NB4 (cell line): ENCODE measurements at places on chromosomes 16 and 17.
A peak's percentile ranks its signal among the peaks of the same experiment; 100 is the strongest.

- DNase-seq = no peak
These were observed 782.7 kb upstream of the KIF2B start for GRCh38 chr17:53039981-53040380.

- peak; percentile 55 for DNase-seq
These were observed 14.2 kb upstream of the HAPSTR1 start for GRCh38 chr16:9077091-9077809.

DNA sequence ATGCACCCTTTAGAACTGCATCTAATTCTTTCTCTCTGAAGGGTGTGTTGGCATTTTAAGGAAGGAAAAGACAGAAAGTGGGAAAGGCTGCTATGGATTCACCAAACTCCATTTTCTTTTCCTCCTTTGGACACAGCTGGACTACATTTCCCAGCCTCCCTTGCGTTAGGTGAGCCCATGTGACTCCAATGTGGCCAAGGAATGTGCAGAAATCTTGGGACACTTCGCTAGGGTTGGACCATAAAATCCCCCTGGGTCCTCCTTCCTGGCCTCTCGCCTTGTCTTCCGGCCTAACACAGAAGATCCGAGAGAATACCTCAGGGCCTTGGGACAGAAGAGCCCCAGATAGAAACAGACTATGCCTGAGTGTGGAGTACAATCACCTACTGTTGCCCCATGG, 56.3 kb downstream of the ABCC12 start:
- no peak for DNase-seq

- DNase-seq = no peak
These were observed 97.4 kb upstream of the CIBAR2 start for GRCh38 chr16:85209526-85210121.

DNA sequence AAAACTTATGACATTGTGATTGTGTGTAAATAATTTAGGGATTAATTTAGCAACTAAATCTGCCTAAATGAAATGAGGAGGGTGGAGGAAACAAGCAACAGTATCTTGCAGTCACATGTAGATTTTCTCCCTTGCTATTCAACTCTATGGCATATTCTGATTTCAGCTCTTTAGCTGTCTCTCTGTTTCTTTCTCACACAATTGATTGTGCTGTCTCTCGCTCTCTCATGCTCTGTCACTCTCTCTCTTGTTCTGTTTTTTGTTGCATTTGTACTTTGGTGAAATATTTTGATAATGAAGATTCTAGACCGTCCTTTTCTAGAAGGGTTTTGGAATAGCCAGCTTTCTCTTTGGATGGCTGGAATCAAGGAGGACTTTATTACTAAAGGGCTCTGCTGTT, 70.6 kb downstream of the BCAS3 start:
- no peak for DNase-seq

DNA sequence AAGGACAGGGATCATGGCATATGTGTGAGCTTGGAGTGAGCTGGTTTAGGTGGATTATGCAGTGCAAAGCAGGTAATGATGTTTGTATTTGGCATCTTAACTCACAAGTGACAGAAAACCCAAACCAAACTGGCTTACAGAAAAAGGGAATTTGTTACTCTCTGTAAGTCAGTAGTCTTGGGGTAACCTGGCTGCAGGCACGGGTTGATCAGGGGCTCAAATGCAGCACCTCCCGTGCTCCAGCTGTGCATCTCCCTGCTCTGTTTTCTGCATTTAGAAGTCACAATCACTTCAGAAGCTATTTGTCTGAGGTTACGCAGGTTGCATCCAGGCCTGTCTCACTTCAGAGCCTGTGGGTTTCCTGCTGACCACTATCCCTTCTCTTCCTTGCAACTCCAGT, 354.3 kb downstream of the CPPED1 start:
- no peak for DNase-seq

DNA sequence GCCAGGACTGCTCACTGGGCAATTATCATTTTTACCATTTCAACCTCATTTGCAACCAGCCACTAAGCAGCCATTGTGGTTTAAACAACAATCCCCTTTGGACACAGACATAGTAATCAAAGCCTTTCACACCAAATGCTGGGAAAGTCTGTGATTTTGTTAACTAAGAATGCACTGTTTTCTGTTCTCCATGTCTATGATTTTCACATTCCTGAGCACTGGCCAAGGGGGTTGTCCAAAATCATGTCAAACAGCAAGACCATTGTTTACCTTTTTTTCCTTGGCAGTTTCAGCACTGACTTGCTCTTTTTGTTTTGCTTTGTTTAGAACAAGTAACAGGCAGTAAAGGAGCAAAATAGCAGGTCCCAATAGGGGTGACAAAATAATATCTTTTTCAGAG, 106.3 kb upstream of the SIAH1 start:
- no peak for DNase-seq

GRCh38 chr16:20784204-20784603, 20.4 kb downstream of the ACSM3 start:
- DNase-seq = no peak

DNA sequence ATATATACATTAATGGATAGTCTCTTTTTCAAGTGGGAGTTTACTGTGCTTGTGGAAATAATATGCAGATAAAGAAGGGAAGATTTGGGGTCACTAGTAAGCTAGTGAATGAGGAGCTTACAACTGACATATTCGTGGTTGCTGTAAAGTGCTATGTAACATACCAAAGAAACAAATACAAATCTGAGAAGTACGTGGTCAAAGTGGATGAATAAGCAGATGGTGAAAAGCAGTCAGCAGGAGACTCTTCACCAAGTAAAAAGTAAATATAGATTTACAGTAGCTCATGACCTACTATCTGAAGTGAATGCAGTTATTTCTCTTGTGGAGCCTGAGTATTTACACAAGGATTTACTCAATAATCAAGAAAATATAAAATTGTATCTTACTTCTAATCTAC, 136.6 kb upstream of the ELAC2 start:
- DNase-seq = no peak

GRCh38 chr16:67169642-67170167, 633 bp upstream of the NOL3 start:
- peak; percentile 60 for DNase-seq

DNA sequence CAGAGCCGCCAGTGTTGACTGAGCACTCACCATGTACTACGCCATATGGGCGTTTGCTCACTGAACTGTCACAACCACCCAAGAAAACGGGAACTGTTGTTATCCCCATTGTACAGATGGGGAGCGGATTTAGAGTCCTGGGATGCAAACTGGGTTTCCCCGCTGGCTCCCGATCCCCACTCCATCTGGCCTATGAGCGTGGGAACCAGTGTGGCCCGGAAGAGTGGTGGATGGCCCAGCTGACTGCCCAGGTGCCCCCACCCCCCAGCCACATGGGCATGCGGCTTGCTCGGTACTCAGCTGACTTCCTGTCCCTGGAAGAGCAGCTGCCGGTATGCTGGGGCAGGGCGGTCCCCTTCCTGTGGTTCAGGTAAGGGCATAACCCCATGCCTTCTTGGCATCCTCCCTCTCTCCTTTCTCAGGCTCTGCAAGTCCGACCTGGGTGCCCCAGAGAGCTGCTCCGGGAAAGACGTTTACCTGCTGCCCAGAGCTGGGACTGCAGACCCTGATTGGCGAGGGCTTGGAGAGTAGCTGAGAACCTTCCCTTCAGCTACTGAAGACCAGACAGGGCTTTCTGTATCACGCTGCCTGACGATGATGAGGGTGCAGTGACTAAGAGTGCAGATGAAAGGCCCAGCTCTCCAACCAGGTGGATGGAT, 16.2 kb downstream of the SOCS3 start:
- DNase-seq = peak; percentile 57

DNA sequence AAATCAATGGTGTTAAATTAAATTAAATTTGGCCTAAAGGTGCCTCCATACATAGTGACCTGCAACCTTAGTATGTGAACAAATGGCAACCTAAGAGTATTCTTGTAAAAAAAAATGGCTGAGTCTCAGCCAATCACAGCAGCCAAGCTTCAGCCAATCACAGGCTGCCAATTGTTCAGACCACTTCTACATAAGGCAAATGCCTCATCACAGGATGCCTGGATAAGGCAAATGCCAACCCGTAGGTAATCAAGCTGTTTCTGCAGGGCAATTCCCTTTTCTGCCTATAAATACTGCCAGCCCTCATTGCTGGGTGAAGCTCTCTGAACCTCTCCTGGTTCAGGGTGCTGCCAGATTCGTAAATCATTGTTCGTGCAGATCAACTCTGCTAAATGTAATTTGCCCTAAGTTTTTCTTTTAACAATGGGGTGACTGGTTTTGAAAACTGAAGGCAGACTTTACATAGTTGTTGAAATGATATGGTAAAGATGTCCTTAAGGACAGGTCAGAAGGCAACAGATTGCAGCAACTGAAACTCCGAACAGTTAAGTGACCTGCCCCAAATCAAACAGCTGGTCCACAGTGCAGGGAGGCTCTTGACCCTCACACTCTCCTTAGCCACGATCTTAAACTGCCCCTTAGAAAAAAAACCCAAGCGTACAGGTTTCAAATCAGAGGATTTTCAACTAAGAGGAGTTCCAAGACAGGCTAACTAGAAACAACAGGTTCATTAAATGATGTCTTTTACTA, 50.3 kb downstream of the N4BP1 start:
- DNase-seq = peak; percentile 40

- DNase-seq = no peak
These were observed 23.1 kb downstream of the MIS12 start for GRCh38 chr17:5509482-5509881.

DNA sequence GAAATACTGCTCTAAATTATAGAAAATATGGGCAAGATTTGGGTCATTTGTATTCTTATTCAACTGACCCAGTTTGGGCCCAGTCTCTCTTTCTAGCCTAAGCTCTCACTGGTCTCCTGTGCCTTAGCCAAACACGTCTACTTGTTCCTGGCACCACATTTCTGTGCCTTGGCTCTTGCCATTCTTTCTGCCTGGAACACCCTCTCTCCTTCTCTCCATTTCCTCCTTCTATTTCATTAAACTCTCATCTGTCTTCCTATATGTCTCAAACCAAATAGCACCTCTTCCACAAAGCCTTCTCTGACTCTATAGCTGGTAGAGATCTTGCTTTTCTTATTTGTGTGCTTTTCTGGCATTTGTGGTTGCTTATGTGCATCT, 37.7 kb upstream of the NUFIP2 start:
- no peak for DNase-seq

DNA sequence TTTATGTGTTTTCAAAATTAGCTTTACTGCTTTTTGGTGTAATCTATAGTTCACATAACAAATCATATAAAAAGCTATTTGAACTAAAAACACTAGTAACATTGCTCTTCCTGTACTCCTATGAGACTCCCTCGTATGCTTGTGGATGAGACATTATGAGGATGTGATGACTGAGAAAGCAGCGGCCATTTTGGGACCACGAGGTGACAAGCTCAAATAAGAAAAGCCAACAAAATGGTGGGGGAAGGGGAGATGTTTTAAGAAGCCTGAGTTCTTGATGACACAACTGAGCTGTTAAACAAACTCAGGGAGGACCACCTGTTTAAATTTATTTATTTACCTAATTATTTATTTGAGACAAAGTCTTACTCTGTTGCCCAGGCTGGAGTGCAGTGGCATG, 4.5 kb downstream of the CCL18 start:
- DNase-seq = peak; percentile 34

DNA sequence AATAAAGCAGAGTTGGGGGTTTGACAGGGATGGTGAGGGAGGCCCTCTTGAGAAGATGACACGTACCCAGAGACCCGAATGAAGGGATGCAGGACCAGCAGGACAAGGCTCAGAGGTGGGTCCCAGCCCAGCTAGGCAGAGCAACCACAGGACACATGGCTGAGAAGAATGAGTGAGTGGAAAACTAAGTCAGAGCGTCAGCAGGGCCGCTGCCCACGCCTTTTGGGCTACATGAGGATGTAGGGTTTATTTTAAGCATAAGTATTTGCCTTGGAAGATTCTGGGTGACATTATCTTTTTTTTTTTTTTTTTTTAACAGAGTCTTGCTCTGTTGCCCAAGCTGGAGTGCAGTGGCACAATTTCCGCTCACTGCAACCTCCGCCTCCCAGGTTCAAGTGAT, 176.0 kb downstream of the TMEM132E start:
- DNase-seq = no peak

GRCh38 chr17:35709874-35710273, 21.6 kb upstream of the RASL10B start:
- no peak for DNase-seq

DNA sequence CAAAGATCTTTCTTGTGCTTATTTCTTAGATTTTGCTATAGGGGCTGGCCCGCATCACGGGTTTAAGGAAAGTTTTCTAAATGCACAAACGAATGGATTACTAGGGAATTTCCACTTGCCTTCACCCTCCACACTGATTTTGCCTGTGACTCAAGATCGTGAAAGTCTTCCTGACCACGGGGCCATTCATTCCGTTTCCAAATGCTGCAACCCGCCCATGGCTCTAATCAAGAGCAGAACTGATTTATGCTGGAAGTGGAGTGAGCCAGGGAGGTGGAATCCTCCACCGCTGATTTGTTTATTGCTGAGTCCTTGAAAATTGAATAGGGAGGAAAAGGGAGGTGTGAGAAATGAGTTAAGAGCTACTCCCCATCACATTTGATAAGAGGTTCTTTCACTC, 52.4 kb downstream of the CA10 start:
- no peak for DNase-seq

DNA sequence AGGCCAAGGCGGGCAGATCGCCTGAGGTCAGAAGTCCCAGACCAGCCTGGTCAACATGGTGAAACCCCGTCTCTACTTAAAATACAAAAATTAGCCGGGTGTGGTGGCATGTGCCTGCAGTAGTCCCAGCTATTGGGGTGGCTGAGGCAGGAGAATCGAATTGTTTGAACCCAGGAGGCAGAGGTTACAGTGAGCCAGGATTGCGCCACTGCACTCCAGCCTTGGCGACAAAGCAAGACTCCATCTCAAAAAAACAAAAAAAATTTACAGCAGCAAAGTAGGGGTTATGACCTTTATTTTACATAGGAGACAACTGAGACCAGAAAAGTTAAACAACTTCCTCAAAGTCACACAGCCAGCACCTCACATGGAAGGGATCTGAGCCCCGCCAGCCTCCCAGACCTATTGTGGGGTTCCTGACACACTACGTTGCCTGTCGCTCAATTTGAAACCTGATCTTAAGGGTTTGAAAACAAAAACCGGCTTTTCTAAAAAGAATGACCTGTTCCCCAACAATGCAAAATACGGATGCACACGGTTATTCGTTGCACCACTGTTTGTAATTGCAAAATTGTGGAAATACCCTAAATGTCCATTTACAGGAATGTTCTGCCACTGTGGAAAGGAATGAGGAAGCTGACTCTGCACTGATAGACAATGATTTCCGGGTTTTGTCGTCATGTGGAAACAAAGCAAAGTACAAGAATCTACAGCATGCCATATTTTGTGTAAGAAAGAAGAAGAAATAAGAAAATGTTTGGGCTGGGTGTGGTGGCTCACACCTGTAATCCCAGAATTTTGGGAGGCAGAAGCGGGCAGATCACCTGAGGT, 77.2 kb downstream of the CNGB1 start:
- DNase-seq = peak; percentile 70

- no peak for DNase-seq
These were observed 248.0 kb downstream of the TMEM114 start for GRCh38 chr16:8342276-8342675.
